Renal pelvis (tissue), 12 donors: ENCODE measurements at places on chromosomes 5 and 9.

- no peak for DNase-seq
Measured at GRCh38 chr9:37302277-37302676, 120.2 kb upstream of the GRHPR start.

DNA sequence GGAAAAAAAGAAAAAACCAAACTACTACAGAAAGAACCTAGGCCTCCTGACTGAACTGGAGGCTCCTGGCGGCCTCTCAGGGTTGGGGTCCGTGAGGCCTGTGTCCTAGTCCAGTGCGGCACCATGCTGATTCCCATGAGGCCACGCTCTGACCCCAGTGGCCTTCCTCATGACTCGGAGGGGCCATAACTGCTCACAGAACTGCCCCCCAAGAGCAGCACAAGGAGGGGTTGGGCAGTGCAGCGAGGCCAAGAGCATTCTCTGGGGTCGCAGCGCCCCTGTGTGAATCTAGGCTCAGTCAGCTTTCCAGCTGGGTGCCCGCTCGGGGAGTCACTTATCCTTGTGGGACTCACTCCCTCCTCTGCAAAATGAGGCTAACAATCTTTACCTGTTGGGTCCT is 79.3 kb upstream of the FBXW11 start:
- DNase-seq: no peak

DNA sequence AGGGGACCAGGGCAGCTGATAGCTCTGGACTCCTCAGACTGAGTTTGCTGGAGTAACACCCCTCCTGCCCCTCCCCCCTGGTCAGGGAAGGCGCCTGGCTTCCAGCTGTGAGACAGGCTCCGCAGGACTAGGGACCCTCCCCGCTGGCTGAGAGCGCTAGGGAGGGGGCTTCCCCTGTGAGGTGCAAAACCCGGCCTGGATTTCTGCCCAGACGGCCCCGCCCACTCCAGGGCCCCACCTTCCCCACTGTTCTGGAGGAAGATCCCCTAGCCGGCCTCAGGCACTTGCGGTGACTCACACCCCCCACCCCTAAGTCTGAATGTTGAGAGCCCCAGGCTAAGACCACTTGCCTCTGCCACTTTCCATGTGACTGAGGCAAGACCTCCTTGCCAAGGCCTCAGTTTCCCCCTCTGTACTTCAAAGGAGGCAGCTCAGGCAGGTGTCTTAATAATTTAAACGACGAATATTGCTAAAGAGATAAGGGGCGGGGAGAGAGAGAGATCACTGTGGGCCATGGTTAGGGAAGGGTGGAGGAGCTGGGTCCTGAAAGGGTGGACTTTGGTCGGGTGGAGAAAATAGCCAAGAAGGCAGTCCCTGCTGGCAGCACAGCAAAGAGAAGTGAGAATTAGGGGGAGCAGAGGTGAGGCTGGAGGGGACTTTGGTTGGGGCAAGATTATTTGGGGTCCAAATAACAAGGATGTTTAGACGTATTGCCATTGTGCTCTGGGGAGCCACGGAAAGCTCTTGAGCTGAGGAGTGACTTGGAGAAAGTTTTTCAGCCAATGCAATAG is 1.0 kb upstream of the DAB2IP start:
- peak; percentile 94 for DNase-seq

DNA sequence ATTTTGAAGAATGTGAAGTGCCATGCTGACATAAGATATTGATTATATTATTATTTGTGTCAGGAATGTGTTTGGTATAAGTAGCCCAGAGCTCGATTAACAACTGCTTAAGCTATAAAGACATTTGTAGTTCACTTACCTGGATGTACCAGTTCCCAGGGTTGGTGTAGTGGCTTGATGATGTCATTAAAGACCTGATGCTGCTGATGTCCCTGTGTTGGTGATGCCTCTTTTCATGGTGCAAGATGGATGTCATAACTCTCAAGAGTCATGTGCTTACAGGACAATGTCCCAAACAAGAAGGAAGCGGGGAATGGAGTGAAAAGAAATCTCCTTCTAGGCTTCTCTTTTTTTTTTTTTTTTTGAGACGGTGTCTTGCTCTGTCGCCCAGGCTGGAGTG is 11.5 kb upstream of the GDNF start:
- no peak for DNase-seq

- no peak for DNase-seq
Measured at GRCh38 chr5:72379936-72380335, 59.8 kb downstream of the PTCD2 start.

GRCh38 chr9:133735415-133735775 is 2.8 kb downstream of the SARDH start:
- DNase-seq: no peak

GRCh38 chr9:93942161-93942560 is 13.0 kb downstream of the BARX1 start:
- no peak for DNase-seq

- no peak for DNase-seq
Measured at GRCh38 chr5:133902511-133903118, 65.8 kb downstream of the C5orf15 start.

GRCh38 chr5:50964746-50965653 is 298.6 kb downstream of the PARP8 start:
- no peak for DNase-seq

DNA sequence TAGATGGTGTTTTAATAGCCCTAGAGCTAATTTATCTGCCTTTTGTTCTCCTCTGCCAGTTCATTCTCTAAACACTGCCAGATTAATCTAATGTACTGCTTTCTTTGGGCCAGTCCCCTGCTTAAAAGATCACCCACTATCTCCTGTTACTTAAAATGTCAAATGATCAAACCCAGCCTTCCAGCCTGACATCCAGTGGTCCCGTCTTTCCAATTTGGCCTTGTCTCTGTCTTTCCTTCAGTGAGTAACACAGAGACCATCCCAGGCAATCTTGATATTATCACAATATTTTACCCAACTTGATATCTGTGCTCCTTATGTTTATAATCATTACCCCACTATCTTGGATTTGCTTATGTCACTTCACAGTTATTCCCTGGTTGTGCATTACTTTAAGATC is 12.0 kb downstream of the PRR16 start:
- no peak for DNase-seq

DNA sequence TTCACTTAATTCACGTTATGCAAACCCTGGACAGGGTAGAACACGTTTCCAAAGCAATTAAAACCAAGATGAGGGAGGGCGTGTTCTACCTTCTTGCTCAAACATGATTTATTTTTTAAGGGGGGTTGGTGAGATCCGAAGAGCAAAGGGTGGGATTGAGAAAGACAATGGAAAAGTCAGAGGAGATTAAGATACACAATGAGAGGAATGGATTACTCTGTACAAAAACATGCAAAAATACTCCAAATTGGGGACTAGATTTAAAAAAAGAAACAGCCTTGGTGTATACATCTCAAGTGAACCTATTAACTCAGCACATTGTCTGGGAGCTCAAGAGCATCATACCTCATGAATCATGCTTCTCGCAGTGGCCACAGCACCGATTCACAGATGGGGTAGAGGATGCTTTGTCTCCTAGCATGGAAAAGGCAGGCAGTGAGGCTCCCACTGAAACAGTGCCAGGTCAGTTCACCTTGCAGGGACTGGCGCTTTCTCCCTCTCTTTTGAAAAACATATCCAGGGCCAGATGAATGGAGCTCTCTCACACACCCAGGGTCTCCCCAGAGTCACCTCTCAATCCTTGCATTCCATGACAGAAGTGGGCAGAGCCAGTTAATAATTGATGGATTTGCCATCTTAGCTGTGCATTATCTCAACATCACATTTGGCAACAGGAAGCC is 459.7 kb downstream of the BNC2 start:
- DNase-seq: no peak

DNA sequence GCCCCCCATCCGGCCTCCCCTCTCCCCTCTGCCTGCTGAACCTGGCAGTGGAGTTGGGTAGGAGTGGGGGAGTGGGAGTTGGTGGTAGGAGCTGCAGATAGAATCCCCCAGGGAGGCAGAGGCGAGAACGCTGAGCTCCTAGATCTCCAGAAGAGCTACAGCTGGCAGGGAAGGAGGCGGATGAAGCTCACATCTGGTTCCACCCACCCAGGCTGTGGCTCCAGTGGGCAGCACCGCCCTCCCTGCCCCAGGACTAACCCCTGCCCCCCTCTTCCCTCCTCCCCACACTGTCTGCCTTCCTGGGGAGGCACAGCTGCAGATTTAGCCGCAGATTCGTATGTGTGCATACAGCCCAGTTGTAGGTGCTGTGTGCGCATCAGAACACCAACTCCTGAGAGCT is 34.2 kb downstream of the C9orf50 start:
- no peak for DNase-seq

DNA sequence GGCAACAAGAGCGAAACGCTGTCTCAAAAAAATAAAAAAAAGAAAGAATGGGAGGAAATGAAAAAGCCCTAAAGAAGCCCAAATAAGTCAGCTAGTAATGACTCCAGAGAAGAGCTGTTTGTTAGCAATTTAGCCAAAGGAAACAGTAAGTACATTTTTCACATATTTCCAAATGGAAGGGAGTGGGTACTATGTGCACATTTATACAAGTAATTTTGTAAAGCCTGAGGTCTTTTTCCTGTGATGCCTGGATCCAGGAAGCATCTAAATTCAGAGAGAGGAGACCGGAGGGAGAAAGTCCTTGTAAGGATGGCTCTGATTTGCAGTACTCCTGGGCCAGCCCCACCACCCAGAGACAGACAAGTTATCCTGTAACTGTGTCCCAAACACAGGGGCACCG is 14.7 kb downstream of the FBP1 start:
- DNase-seq: no peak

DNA sequence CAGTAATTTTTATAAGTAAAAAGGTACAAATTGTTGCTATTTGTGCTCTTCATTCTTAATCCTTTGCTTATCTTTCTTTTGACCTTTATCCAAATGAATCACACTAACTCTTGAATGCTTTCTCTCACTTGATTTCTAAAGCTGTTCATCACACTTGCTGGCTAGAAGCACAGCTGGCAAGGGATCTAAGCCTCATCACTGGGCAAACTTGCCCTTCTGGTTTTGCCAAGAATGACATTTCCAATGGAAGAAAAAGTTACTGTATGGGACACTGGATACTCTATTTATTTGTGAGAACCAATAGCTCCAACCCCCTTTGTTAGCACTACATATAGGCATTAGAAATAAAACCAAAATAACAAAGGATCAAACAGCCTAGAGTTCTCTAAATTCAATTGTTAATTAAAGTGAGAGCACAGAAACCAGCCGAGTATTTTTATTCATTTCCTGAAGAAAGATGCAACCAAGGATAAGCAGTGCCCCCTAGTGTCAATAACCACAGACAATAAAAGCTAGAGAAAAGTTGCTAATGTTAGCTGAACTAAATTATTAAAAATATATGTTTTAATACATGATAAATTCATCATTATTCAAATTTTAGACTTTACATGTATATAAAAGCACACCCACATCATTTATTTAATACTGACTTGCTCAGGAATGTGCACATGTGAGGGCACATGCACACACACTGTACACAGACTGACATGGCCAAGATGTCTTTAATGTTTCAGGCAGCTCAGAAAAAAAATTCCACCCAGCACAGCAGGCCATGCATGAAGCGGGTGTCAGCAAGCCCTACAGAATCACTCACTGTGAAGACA is 59.8 kb upstream of the POU5F2 start:
- peak; percentile 76 for DNase-seq

- no peak for DNase-seq
Measured at GRCh38 chr9:77016121-77016525, 3.3 kb upstream of the FOXB2 start.

DNA sequence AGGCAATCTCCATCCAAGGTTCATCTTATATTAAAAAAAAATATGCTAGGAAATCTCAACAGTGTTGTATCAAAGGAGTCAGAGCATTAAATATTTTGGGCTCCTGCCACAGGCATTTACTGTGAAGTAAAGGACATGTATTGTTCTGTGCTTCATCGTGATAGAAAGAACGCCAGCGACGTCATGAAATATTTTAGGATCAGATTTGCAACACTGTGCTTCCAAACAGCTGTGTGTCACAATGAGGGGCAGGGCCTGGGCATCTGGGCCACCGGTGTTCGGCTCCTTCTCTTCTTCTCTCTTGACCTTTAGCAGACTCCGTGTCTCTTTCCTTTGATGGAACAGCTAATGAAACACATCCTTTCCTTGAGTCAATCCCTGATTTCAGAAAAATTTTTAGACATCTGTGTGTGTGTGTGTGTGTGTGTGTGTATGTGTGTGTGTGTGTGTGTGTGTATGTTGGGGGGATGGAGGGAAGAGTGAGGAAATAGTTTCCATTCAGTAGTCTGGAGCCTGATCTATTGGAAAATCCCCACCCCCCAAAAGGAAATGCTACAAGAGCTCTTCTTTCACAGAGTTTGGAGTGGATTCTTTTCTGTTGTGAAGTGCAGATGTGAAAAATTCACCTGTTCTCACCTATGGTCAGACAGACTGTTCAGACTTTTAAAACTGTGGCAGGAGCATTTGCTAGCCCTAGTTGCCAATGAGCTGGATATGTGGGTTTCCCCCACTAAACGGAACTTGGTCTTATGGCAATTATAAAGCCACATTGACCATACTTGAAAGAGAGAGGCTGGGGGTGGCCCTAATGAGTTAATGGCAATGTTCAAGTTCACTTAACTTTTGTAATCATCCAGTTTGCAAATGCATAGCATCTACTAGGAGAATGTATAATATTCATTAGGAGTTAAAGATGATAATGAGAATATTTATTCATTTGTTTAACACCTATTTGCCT is 18.1 kb upstream of the TNC start:
- DNase-seq: no peak

DNA sequence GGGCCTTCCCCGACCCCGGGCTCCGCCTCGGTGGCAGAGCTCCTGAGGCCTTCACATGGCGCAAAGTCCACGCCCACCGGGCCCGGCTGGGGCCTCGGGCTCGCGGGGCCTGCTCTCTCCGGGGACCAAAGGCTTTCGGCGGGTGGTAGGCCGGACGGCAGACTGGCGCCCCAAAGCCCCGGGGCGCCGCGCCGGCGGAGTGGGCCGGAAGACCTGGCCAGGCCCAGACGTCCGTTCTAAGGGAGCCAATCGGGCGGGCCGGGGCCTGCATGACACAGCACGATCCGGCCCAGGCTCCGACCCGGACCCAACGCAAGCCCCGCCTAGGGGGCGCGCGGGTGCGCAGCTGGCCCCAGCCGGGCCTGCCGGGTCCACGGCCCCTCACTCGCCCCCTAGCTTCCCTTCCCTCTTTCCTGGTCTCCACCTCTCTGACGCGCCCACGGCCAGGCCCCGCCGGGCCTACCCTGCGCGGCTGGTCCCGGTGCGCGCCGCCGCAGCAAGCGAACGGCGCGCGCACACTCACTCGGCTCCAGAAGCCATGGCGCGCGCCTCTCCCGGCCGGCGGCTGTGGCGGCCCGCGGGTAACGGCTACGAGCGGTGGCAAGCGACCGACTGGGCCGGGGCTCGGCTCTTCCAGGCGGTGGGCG is 488 bp downstream of the VCP start:
- peak; percentile 86 for DNase-seq

DNA sequence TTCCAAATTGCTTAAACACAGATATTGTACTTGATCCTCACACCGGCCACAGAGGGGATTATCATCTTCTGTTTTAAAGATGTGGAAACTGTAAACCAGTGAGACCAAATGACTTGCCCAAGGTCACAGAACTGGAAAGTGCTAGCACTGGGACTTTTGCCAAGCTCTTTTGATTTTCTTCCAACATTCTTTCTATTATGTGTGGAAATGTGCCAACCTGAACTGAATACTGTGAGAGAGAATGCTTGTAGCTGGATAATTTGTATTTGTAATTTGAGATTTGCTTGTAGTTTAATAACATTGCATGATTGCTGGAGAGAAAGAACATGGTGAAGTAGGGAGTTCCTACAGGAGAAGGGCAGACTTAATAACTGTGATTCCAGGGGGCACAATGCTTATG is 977.9 kb upstream of the NUDT12 start:
- peak; percentile 9 for DNase-seq

GRCh38 chr9:19992556-19992955 is 203.7 kb upstream of the SLC24A2 start:
- DNase-seq: no peak
